NCI-H2081 treated with DMSO at 0.1 percent for 48 hours (cell line): ENCODE measurements at places on chromosomes 2 and 18.

DNA sequence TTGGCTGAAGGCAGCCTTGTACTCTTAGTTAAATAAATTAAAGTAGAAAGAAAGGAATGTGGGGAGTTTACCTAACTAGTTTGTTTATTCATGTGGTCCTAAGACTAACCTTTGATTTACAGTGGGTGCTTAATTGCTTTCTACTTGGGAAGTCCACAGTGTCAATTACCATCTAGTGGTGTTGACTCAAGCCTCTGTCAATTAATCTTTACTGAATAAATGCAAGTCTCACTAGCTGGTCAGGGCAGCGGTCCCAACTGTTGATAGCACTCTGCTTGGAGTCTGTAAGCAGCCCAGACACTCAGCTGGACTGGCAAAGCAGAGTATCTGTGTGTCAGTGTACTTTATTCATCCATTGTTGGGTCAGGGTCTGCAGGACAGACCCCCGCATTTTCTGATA is 15.8 kb downstream of the ZNF514 start:
- DNase-seq: no peak

DNA sequence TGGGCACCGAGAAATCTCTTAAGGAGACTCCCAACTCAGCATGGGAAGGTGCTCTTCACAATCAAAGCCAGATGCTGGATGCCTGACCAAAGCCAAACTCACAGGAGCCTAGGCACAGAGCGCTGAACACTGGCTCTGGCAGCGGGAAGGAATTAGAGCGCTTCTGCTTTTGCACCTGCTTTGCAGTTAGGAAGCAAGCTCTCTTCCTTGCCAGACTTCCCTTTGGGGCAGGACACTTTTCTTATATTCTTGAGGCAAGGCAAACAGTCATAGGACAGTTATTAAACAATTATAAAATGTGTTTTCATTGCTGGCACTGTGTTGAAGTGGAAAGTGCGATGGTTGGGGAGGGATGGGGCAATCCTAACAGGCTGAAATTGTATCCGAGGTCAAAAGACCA is 79.6 kb upstream of the DNMT3A start:
- no peak for DNase-seq

GRCh38 chr2:197442857-197443256 is 8.0 kb upstream of the SF3B1 start:
- no peak for DNase-seq

GRCh38 chr2:120059483-120059882 is 46.6 kb downstream of the EPB41L5 start:
- DNase-seq: no peak

- DNase-seq: no peak
Measured at GRCh38 chr18:24063121-24063731, 48.7 kb downstream of the TTC39C start.
